Mesenteric fat pad (tissue), 1 donor: ENCODE measurements at places on chromosomes 12 and 14. TPM values are rescaled to one million over a fixed set of nuclear protein-coding genes. Genes with fewer than 3 reads are reported as not detected.

GRCh38 chr14:33610121-33610520 lies 340.8 kb downstream of the EGLN3 start:
- no peak for DNase-seq

GRCh38 chr12:122412851-122413433 lies 9.5 kb downstream of the CLIP1 start:
- no peak for DNase-seq

DNA sequence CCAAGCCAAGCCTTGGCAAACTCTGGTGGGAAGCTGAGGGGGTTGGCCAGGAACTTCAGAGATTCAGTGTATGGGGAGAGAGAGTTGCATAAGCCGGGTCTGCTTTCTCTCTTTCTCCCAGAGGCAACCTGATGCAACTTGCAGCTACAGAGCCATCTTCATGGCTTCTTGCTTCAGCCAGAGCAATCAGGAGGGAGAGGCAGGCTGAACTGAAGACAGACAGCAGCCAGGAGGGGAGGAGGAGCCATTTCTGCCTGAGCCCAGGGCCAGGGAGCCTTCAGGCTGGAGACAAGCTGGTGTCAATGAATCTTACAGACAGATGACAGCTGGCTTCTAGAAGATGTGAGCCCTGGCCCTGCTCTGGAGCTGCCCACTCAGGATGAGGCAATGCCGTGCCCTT lies 18.7 kb downstream of the NPC2 start:
- no peak for DNase-seq

GRCh38 chr14:103923863-103924262 lies 4.4 kb upstream of the TDRD9 start:
- no peak for DNase-seq

DNA sequence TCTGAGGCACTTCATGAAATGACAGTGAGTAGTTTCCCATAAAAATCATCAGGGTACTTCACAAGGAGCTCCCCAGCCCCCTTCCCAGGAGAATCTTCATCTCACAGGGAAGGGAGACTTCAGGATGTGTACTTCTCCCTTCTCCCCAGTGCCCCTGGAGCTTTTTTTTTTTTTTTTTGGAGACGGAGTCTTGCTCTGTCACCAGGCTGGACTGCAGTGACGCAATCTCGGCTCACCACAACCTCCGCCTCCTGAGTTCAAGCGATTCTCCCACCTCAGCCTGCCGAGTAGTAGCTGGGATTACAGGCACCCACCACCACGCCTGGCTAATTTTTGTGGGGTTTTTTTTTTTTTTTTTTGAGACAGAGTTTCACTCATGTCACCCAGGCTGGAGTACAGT lies 10.4 kb downstream of the ITPK1 start:
- no peak for DNase-seq

GRCh38 chr14:65824285-65824977 lies 411.9 kb downstream of the FUT8 start:
- no peak for DNase-seq

DNA sequence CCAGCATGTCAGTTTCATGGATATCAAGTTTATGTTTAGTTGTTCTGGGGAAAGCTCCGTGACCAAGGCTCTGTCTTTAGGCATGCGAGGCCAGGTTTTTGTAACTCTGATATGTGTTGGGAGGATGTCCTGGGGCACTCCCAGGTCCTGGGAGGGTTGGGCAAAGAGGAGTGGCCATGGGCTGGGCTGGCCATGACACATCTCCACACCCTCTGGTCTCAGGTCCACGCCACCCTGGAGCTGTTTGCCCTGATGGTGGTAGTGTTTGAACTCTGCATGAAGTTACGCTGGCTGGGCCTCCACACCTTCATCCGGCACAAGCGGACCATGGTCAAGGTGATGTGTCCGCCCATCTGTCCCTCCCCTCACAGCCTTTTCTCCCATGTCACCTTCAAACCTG lies 46.4 kb downstream of the TPCN1 start:
- DNase-seq: no peak

- DNase-seq: no peak
Observed at GRCh38 chr14:39430762-39431415, 1.3 kb downstream of the FBXO33 start.

GRCh38 chr12:57844709-57845477 lies 1.6 kb downstream of the CTDSP2 start:
- DNase-seq: no peak

OR10G3 gene
- total RNA-seq: not detected

SSPN gene
- 21.1 TPM for total RNA-seq

KCNK10 gene
- not detected for total RNA-seq
